ENCODE measurements at places on chromosomes 3 and 15. TPM values are rescaled to one million over a fixed set of nuclear protein-coding genes. Genes with fewer than 3 reads are reported as not detected.

GRCh38 chr15:62323353-62323890, 158.3 kb upstream of the C2CD4B start:
- no peak for DNase-seq

- DNase-seq: no peak
Observed at GRCh38 chr3:16369885-16370284, 104.9 kb downstream of the OXNAD1 start.

DNA sequence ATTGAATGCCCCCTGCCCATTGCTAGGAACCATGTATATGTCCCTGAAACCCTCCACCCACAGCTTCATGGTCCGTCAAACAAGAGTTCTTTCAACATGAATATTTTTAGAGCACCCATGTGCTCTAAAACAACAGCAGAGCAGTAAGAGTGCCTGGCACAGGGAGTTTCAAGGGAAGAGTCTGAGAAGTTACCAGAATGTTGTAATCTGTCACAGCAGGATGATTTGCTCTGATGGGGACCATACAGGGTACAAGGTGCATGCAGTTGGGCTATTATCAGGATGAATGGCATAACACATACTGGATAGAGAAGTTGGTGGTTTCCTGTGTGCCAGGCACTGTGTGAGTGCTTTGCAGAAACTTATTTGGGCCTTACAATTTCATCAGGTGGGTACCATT, 27.8 kb upstream of the FLNB start:
- DNase-seq: no peak

Gene RLBP1
- 0.13 TPM for polyA plus RNA-seq

Gene CLDN16
- polyA plus RNA-seq: 0.30 TPM

DNA sequence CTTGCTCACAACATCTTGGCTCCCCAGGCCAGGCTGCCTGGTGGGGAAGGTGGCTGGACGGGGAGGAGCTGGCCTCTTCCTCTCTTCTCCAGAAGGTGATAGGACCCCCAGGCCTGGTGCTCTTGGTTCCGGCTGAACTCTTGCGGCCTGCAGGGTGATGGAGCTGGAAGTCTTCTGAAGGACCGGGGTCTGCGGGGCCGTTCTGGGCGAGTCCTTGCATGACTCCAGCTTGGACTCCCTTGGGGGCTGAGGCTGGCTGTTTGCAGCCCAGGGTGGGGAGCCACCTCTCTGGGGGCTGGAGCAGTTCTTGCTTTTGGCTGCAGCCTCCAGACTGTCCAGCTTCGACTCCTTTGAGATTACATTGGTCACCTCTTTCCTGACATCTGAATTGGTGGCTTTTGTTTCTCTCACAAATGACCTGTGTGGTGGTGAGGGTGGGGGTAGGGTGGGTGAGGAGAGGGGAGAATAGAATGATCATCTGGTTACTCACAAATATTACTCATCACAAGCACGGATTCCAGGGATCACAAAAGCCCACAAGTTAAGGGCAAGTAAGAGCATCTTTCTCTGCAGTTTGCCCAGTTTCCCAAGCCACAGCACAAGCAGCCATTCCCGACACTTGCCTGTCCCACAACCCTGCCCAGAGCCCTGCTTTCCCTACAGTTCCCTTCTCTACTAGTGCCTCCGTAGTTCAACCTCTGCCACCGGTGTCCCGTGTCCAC, 149.1 kb upstream of the HACD2 start:
- DNase-seq: no peak

- no peak for DNase-seq
Observed at GRCh38 chr15:29522373-29523276, 253.0 kb upstream of the NSMCE3 start.

GRCh38 chr3:43217633-43218032, 68.7 kb upstream of the SNRK start:
- no peak for DNase-seq

GRCh38 chr15:42387603-42388002, 28.3 kb downstream of the CAPN3 start:
- no peak for DNase-seq

- DNase-seq: no peak
Observed at GRCh38 chr3:103787164-103787871, 1352.5 kb downstream of the ZPLD1 start.

DNA sequence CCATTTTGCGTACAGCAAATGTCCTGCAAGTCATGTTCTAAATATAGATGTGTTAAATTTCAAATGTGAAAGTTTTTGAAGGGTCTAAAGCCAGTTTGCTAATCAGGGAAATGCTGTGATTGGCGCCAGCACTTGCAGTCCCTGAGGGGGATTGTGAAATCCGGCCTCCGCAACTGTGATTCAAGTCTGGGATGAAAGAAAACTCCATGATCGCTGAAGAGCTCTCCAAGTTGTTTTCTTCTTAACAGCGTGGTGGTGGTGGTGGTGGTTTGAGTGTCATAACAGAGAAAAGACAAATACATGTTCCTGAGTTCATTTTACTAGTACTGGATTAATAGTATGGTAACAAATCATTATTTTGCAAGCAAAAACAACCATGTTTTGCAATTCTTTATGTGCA, 51.8 kb downstream of the MITF start:
- DNase-seq: no peak

DNA sequence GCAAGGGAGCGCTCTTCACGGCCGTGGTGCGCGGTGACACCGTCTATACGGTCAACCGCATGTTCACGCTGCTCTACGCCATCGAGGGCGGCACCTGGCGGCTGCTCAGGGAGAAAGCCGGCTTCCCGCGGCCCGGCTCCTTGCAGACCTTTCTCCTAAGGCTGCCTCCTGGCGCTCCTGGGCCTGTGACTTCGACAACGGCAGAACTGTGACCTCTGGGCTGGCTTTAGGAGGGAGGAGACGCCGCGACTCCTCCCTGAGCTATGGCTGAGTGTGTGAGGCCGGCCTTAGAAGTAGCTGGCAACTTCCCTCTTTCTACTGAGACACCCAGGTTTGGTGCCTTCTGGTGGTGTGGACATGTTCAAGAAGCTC, 1.4 kb downstream of the KBTBD13 start:
- peak; percentile 90 for DNase-seq

GRCh38 chr3:193014902-193015301, 97.2 kb upstream of the MB21D2 start:
- DNase-seq: no peak

Gene HRG
- polyA plus RNA-seq: not detected
